ENCODE measurements at places on chromosomes 16 and 17. TPM values are rescaled to one million over a fixed set of nuclear protein-coding genes. Genes with fewer than 3 reads are reported as not detected.

Gene CDRT15
- total RNA-seq = not detected

Gene UBE2Z
- total RNA-seq = 78.9 TPM

Gene CHST6
- total RNA-seq = not detected

- peaks cover 14% of the 10 kb centered on the region for H3K36me3 ChIP-seq
- H3K27ac ChIP-seq = no peak overlapping the region
- H3K27me3 ChIP-seq = peaks cover 73% of the 10 kb centered on the region
- peak overlapping the region; percentile 15 for H3K4me3 ChIP-seq
- no peak for DNase-seq
Measured at GRCh38 chr16:24611310-24611709, 71.9 kb downstream of the RBBP6 start.

GRCh38 chr17:14940108-14940937, 324.8 kb downstream of the PMP22 start:
- H3K27ac ChIP-seq = no peak overlapping the region
- H3K36me3 ChIP-seq = peaks cover 2% of the 10 kb centered on the region
- DNase-seq = no peak
- no peak overlapping the region for H3K4me3 ChIP-seq

GRCh38 chr16:4152267-4152666, 36.0 kb upstream of the ADCY9 start:
- H3K36me3 ChIP-seq = no peaks in the 10 kb centered on the region
- H3K4me3 ChIP-seq = no peak overlapping the region
- DNase-seq = no peak
- H3K4me1 ChIP-seq = no peaks in the 10 kb centered on the region

GRCh38 chr16:4182581-4183236, 59.2 kb downstream of the SRL start:
- no peak for DNase-seq
- H3K27me3 ChIP-seq = peaks cover 5% of the 10 kb centered on the region
- no peaks in the 10 kb centered on the region for H3K36me3 ChIP-seq
- H3K4me1 ChIP-seq = peaks cover 7% of the 10 kb centered on the region
- peak overlapping the region; percentile 93 for H3K4me3 ChIP-seq

GRCh38 chr16:73599351-73599750, 551.4 kb upstream of the ZFHX3 start:
- no peaks in the 10 kb centered on the region for H3K36me3 ChIP-seq
- DNase-seq = no peak
- no peaks in the 10 kb centered on the region for H3K27me3 ChIP-seq
- H3K27ac ChIP-seq = no peak overlapping the region
- no peak overlapping the region for H3K4me3 ChIP-seq

GRCh38 chr17:76408037-76408849, 23.8 kb downstream of the SPHK1 start:
- peak overlapping the region; percentile 74 for H3K27ac ChIP-seq
- peak; percentile 67 for DNase-seq
- peaks cover 17% of the 10 kb centered on the region for H3K4me1 ChIP-seq
